ENCODE measurements at places on chromosomes 4 and X.

DNA sequence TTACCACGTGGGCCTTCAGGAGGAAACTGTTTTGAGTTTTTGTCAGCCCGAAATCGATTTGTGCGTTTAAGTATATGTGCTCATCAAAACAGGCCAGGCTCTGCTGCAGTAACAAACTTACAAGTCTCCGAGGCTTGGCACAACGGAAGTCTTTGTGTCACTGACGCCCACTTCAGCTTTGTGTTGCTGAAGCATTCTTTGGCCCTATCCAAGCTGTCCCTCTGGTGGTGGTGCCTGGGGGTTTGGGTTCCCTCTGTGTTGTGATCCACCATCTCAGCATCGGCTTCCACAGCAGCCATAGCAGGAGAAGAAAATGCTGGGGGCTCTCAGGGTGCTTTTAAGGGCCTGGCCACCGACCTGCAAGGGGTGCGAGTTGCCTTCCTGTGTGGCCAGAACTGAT lies 176.4 kb downstream of the PTTG2 start:
- no peak for DNase-seq

GRCh38 chr4:55838952-55839351 lies 14.5 kb upstream of the EXOC1 start:
- no peak for DNase-seq

GRCh38 chr4:169668069-169668721 lies 47.8 kb downstream of the CLCN3 start:
- no peak for DNase-seq

DNA sequence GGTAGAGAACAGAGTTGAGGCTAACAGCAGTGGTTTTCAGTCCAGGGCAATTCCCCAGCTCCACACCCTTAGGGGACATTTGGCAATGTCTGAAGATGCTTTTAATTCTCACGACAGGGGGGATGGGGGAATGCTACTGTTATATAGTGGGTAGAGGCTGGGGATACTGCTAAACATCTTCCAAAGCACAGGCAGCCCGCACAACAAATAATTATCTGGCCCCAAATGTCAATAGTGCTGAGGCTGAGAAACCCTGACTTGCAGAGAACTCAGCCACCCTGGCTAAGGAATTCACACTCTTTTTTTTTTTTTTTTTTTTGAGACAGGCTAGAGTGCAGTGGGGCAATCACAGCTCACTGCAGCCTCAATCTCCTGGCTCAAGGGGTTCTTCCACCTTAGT lies 60.6 kb downstream of the POLR2B start:
- DNase-seq: no peak

DNA sequence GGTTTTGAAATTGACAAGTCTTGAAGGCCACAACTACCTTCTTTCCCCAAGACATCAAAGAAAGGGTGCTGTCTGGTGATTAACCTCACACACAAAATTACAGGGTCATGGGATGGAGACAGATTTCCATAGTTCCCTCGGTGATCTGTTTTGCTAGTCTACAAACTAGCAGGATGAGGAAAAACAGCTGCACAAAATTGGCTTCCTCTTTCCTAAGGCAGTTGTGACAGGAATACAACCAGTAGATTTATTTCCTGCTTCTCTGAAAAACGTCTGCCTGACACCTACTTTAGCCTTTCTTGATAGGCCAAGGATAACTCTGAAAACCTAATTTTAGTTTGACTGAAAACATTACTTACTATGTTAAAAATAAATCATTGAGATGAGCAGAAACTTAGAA lies 39.6 kb downstream of the DKK2 start:
- no peak for DNase-seq

DNA sequence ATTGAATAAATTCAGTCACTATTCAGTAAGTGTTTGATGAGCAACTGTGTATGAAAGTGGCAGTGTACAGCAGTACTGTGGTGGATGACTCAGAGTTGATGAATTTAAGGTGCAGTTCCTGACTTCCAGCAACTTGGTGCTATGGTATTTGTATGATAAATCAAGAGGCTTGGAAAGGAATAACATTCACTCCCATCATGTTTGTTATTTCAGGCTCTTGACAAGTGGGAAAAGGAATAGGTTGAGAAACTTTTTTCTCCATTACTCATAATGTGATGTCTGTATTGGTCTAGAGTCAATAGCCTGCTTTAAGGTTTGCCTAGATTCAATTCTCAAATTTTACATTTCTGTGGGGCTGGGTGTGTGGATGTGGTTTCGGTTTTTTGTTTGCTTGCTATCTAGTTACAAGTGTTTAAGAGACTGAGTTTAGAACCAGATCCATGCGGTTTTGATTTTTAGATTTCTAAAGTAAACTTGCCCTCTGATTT lies 35.1 kb upstream of the CYP2U1 start:
- DNase-seq: no peak

DNA sequence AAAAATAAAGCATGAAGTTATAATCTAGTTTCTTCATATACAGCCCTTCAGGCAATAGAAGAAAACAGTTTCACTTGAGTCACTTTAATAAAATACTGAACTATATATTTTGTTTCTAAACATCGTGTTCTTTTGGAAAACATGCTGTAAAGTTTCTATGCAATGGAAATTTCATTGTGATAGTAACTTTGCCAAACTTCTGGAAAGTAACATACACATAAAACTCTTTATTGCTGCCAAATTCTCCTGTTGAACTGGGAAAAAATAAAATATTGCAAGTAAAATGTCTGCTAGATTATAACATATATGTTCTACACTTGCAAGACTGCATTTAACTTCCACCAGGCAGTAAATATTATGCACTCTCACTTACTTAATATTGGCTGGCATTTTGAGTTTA lies 635.4 kb downstream of the SPRY1 start:
- no peak for DNase-seq

- no peak for DNase-seq
Measured at GRCh38 chrX:23692166-23692565, 24.9 kb downstream of the PRDX4 start.

GRCh38 chr4:104017213-104017612 lies 297.4 kb upstream of the TACR3 start:
- DNase-seq: no peak

GRCh38 chrX:121642415-121642814 lies 595.0 kb downstream of the GLUD2 start:
- DNase-seq: no peak

GRCh38 chrX:97968376-97969163 lies 1084.9 kb downstream of the RPA4 start:
- DNase-seq: no peak

GRCh38 chrX:79107891-79108718 lies 36.4 kb upstream of the GPR174 start:
- no peak for DNase-seq

- no peak for DNase-seq
Measured at GRCh38 chrX:15973299-15973698, 118.7 kb upstream of the AP1S2 start.

- DNase-seq: no peak
Measured at GRCh38 chr4:71348586-71348985, 9.8 kb downstream of the SLC4A4 start.

DNA sequence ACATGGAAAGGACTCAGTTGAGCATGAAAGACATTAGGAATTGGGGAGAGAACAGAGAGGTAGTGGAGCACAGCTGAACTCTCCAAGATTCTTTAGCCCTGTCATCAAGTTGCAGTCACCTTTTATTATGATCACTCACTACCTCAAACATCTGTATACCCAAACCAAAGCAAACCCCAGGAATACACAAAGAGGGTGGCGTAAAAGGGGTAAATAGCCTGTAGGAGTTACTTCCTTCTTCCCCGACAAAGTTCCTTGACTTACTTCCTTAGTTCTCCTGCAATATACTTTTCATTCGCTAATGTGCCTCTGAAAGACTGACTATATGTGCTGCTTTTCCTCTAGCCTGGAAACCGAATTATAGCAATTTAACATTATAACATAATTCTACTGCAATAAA lies 159.9 kb downstream of the SPRY1 start:
- DNase-seq: no peak

GRCh38 chr4:185838104-185838452 lies 26.1 kb upstream of the SORBS2 start:
- DNase-seq: peak; percentile 59

DNA sequence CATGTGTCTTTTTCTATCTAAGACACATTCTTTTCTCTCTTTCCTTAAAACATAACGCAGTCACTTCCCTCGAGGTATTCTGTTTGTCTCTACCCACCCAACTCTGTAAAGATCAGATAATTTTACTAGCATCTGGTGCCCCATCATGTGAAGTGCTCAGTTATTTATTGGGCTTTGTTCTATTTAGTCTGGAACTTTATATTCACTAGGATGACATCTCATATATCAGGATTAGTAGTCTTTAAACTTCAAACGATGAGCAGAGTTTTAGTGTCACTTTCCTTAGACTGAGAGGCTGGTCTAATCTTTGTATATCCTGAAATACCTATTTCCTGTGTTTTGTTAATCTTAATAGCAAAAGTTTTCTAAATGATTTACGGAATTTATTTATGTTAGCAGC lies 445.5 kb upstream of the NDST3 start:
- DNase-seq: no peak

DNA sequence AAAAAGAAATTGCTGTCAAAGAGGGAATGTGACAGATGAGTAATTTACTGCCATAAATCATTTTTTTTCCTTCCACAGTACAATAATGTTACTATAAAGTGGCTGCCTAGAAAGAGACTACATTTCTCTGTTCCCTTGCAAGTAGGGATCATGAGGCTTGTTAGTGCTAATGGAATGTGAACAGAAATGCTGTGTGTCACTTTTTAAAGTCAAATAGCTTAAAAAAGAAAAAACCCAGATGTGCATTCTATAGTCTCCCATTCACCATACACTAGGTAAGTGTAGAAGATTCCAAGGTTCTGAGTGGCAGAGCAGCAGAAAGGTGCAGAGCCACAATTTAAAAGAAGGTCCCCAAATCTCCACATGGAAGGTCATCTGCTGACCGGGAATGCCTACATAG lies 328.4 kb downstream of the CAMK2D start:
- no peak for DNase-seq

GRCh38 chr4:15543537-15544247 lies 74.0 kb downstream of the CC2D2A start:
- no peak for DNase-seq

GRCh38 chr4:121199742-121200561 lies 35.8 kb upstream of the TNIP3 start:
- DNase-seq: no peak

DNA sequence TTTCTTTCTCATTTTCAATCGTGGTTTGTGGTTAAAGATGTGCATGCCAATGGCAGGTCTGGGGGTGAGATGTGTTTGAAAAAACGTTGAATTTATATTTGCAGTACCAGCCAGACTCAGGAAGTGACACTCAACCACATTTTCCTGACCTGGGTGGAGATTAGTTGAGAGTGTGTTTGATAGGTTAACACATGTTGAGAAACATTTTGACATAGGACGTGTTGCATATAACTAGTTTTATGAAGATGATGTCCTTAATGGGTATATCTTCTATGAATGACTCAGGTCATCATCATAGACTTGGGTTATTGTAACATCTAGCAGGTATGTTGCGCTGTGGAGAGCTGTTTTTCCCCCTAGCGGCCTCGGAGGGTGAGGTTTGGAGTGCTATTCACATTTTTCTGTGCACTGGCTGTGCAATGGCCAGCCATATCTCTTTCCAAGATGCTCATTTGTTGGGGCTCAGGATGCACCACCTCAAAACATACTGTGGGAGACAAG lies 21.7 kb upstream of the CD38 start:
- DNase-seq: no peak

GRCh38 chr4:156959298-156959702 lies 12.3 kb downstream of the PDGFC start:
- no peak for DNase-seq

- DNase-seq: no peak
Measured at GRCh38 chr4:14878681-14879080, 123.6 kb upstream of the CPEB2 start.

- no peak for DNase-seq
Measured at GRCh38 chr4:109432203-109432602, 1.4 kb upstream of the SEC24B start.

DNA sequence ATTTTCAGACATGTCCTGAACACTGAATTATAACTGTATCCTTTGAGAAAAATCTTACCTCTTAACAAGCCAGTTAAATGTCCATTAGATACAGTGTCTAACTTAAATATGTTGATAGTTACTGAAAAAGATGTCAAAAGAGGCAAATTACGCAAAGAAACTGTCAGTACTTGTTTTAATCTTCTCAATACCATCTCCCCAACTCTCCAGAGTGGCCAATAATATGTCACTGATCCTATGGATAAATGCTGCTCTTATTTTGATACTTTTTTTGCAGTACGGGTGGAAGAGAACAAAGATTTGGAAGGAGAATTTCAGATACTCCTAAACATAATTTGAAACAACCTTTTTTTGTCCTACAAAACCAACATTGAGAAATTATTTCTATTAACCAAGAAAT lies 192.7 kb downstream of the CBR4 start:
- DNase-seq: no peak

GRCh38 chr4:148561467-148561866 lies 119.3 kb upstream of the NR3C2 start:
- no peak for DNase-seq

GRCh38 chrX:110012818-110013485 lies 10.0 kb downstream of the TMEM164 start:
- DNase-seq: peak; percentile 38

DNA sequence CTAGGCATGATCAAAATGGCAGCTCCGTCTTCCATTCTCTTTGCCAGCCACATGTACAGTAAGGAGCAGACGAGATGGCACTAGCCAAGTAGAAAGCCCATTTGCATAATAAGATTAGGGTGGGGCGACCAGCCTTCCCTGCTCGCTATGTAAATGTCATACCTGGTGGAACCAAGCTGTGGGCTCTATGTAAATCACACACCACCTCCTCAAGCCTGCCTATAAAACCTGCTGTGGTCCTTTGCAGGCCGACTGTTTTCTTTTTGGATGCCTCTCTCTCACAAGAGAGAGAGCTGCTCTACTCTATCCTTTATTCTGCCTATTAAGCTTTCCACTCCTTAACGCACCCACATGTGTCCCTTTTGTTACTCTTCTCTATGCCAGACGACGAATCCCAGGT lies 1472.7 kb downstream of the ARAP2 start:
- DNase-seq: no peak

- DNase-seq: no peak
Measured at GRCh38 chrX:41047878-41048534, 37.2 kb upstream of the USP9X start.

DNA sequence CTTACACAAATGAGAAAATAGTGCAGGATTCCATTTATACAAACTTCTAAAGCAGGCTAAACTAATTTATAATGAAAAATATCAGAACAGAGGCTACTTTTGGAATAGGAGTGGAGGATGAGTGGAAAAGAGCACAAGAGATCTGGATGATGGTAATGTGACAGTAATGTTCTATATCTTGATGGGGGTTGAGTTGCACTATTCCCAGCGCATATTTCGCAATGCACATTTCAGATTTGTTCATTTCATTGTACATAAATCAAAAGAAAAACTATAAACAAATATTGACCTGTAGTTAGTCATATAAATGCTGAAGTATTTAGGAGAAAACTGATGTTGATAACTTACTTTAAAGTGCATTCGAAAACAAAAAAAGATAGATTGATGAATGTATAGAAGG lies 177.0 kb upstream of the MAOA start:
- no peak for DNase-seq

GRCh38 chr4:26854701-26855100 lies 5.9 kb upstream of the STIM2 start:
- no peak for DNase-seq

All from upper lobe of left lung (tissue), 6 donors.